SHP77 (cell line): ENCODE measurements at places on chromosomes 7 and 10.
A peak's percentile ranks its signal among the peaks of the same experiment; 100 is the strongest.

DNA sequence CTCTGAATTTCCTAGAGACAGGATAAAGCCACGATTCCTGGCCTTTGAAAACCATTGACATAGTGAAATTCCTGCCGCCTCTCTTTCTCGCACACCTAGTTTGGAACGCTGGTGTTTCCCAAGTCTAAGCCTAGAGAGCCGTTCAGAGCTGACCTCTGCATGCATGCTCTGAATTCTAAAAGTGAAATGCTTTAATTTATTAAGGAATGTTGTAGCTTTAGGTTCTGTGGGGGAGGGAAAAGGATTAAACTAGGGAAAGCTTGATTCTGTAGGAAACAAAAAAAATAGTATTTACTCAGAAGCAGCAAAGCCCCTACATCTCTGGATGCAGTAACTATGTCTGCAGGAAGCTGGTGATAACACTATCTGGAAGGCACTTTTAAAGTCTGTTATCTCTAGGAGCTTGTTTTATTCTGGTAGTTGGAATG lies 27.3 kb downstream of the PFKP start:
- no peak for DNase-seq

- DNase-seq, result no peak
Measured at GRCh38 chr10:129411772-129412171, 55.3 kb upstream of the MGMT start.

GRCh38 chr7:23232966-23233365 lies 13.6 kb upstream of the GPNMB start:
- DNase-seq, result no peak

GRCh38 chr10:91410638-91411371 lies 661 bp downstream of the HECTD2 start:
- peak; percentile 14 for DNase-seq

GRCh38 chr10:96138102-96138501 lies 8.0 kb downstream of the ZNF518A start:
- DNase-seq, result no peak

DNA sequence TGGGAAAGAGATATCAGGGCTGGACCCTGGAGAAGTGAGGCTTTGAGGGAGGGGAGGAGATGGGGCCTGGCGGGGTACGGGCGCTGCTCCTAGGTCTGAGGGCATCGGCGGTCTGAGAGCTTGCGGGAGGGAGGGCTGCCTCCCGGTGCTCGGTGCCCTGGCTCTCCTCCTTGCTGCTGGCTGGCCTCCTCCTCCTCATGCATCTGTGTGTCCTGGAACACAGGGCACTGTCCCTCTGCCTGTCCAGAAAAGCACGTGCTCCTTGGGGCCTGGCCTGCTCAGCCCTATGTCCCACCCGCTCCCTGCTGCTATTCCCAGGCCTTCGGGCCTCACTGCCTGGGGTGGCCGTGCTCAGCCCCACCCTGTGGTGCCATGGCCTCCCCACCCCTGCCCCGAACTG lies 166.9 kb downstream of the RNF216 start:
- no peak for DNase-seq

DNA sequence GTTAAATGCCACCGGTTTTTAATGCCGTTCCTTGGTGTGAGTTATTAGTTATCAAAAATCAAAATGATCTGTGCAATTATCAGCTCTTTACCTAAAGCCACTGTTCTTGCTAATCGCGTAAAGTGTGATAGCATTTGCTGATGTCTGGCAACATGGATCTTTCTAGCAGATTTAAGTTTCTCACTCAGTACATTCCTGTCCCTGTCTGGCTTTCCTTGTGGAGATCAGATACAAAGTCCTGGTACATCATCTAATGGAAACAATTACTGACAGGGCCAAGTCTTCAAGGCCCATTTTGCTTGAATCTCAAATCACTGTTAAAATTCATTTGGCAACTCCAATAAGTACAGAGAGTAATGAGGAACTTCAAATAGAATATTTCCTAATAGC lies 755.7 kb downstream of the AUTS2 start:
- no peak for DNase-seq

DNA sequence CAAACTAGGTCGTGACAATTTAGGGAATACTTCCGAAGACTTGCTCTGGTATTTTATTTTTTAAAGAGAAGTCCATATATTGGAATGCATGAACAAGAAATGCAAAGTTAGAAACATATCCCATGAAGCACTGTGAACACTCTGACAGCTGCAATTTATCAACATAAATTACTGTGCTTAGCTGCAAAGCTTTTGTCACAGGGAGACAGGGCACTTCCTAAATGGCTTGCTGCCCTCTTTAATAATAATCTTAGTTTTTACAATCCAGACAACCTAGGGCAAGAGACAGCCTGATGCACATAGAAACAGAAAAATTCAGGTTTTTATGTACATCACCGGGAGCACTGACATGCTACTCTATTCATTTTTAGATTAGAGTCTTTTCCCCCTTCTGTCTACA lies 78.3 kb upstream of the NOBOX start:
- DNase-seq, result no peak

- DNase-seq, result peak; percentile 37
Measured at GRCh38 chr7:24715661-24716479, 41.4 kb downstream of the GSDME start.

DNA sequence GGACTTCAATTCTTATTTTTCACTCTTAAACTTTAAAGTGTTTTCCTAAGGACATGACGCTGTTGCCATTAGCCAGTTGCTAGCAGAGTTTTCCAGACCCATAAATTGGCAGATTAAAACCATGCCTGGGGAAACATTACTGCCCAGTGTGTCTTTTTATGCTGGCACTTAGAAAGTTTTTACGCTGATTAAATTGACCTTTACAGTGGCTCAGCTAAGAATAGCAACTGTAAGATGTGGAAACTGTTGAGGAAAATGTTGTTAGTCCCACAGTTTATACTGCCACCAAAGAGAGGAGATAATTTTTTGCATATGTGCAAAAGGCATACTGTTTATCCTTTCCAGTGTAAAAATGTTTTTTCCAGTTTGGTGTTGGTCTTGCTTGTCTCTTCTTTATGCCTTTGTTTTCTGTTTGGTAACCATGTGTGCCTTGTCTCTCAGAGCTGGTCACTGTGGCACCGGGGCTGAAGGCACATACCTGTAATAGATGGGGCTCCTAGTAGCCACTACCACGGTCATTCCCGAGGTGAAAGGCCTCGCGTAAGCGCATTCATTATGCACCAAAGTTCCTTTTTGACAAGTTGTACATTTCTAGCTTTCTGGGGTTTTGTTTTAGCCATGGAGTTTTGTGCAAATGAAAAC lies 45.3 kb downstream of the CYP17A1 start:
- DNase-seq, result no peak

DNA sequence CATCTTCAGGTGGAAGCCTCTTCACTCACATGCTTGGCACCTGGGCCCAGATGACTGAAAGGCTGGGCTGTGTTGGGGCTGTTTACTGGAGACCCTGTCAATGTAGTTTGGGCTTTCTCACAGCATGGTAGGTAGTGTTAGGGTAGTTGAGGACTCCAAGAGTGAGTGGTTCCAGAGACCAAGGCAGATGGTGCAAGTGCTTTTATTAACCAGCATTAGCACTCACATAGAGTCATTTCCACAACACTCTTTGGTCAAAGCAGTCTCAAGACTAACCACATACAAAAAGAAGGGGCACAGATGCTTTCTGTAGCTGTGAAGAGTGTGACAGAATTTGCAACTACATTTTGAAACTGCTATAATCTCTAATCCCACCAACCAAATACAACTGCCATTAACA lies 135.0 kb downstream of the RTKN2 start:
- DNase-seq, result no peak

DNA sequence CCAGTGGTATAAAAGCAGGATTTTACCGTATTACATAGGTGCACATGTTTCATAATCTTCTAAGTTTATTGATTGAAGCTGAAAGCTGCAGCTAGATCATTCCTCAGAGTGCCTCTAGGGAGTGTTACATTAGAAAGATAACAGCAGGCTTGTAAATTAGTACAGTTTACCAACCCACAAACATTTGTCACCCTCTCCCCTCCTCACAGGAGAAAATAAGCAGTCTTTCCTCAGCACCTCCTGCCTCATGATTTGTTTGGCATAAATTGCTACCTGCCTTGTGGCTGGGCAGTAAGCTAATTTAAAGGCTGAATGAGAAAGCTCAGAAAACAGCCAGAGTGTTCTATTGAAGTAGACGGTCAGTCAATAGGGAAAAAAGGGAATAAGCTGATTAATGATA lies 74.2 kb downstream of the NXPH1 start:
- DNase-seq, result no peak

DNA sequence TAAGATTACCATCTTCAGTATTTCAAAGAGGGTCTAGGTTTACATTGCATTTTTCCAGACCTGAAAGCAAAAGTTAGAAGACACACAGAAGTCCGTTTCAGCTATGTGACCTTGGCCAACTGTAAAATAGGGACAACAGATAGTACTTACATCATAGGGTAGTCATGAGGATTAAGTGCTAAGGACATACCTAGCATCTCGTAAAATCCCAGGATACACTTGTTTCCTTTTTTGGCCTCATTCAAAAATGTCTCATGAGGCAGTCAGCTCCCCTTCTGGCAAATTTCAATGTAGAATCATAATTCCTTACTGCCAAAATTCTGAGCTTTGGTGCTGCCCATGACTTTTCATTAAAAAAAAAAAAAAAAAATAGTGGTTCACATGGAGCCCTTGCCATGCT lies 6.4 kb upstream of the DUSP5 start:
- no peak for DNase-seq
